ENCODE measurements at places on chromosomes 3 and 15.

- ATAC-seq: no peak
Measured at GRCh38 chr3:59850417-59850816, 800.6 kb upstream of the CFAP20DC start.

DNA sequence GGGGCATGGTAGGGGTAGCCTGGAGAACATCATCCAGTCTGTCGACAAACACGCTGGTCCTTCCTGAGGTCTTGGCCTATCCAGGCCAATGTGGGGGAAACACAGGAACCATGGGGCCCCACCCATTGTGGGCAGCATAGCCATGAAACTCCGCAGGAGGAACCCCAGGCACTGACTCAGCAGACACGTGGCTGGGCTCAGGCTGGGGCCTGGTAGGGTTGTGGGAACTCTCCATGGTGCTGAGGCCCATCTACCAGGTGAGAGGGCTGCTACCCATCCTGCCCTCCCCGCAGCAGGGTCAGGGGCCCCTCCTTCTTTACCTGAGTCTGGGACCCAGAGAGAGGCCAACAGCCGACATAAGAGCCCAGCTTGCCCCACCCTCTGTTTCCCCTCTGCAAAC, 22.6 kb upstream of the CACNA2D2 start:
- ATAC-seq: peak; percentile 90

- ATAC-seq: no peak
Measured at GRCh38 chr15:68584756-68585573, 6.2 kb downstream of the CORO2B start.

DNA sequence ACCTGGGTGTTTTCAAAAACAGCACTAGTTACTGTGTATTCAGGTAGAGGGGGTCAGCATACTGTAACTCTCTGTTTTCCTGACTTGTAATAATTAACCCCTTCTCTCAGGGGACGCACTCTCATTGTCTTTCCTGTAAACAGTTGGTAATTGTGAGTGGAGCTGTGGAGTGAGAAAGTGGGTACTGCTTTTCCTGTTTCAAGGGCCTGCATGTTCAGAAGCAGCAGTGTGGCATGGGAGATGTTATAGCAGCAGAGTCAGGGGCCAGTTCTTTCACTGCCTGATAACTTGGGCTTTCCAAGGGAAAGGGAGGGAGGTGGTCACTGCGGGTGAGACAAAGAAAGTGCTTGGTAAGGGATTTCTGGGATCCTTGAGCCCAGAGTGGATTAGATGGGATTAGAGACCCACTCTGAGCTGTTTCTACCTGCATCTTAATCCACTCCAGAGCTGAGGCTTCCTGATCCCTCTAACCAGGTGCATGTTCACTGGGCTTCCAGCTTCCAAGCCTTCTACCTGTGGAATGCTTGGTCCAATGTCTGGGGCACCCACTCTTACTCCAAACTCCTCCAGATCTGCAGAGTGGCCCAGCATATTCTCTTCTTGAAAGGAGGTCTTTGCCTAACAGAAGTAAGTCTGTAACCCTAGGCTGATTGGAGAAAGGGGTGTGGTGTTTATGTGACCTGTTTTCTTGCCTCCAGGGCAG, 105.2 kb downstream of the RPLP1 start:
- ATAC-seq: no peak

GRCh38 chr3:148863814-148864213, 1.3 kb upstream of the CPA3 start:
- ATAC-seq: no peak

DNA sequence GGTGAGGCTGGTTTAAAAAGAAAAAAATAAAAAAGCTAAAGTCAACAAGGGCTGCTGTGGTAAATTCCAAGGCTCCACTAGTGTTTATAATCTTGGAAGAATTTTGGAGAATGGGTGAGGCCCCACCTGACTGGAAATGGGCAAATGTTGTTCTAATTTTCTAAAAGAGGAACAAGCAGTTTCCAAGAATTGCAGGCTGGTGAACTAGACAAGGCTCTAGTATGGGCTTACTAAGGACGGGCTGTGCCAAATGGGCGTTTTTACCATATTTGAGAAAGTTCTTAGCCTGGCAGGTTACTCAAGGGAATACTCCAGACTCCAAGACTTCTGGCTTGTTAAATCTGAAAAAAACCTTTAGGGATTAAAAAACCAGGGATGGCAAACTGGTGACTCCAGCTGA, 67.0 kb upstream of the ABHD2 start:
- no peak for ATAC-seq

DNA sequence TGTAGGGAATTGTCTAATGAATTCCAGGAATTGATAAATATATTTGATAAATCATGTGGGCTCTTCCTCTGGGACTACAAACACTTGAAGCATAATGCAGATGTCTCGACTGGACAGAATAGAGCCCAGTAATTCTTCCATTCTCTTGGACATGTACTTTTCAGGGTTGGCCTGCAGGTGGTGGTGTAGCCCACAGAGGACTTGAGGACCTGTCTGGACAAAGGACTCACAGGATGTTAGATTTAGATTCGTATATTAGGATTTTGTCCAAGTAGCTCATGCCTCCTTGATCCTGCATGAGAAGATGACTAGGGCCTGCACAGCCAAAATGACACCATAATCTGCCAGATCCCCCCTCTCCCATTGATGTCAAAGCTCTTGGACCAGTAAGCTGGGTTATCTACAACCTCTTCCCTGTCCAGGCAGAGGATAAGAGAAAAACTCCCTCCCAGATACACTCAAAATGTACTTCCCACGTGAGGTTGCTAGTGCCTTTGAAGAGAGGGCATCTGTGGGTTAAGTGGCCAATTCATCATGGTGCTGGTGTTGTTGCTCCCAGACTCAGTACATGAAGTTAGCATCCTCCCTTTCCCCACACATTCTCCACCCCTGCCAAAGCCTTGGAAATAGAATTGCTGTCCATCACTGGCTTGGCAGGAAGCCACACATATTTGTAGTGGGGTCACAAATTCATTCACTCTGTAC, 88.6 kb upstream of the ZNF280D start:
- peak; percentile 56 for ATAC-seq

DNA sequence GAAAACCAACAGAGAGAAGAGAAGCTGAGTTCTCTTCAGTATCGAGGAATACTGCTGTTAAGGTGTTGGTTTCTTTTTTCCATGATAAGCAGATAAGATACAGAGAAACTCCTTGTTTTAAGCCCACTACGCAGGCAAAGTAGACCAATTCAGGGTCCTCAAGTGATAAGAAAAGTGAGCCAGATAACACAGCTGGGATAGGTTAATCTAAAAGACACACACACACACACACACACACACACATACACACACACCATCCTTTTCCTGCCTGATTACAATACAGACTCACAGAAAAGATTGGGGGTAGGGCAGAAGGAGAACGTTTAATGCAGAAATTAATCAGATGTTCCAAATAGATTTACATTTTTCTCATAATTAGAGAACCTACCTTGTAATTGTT, 6.5 kb upstream of the PHLDB2 start:
- ATAC-seq: no peak

DNA sequence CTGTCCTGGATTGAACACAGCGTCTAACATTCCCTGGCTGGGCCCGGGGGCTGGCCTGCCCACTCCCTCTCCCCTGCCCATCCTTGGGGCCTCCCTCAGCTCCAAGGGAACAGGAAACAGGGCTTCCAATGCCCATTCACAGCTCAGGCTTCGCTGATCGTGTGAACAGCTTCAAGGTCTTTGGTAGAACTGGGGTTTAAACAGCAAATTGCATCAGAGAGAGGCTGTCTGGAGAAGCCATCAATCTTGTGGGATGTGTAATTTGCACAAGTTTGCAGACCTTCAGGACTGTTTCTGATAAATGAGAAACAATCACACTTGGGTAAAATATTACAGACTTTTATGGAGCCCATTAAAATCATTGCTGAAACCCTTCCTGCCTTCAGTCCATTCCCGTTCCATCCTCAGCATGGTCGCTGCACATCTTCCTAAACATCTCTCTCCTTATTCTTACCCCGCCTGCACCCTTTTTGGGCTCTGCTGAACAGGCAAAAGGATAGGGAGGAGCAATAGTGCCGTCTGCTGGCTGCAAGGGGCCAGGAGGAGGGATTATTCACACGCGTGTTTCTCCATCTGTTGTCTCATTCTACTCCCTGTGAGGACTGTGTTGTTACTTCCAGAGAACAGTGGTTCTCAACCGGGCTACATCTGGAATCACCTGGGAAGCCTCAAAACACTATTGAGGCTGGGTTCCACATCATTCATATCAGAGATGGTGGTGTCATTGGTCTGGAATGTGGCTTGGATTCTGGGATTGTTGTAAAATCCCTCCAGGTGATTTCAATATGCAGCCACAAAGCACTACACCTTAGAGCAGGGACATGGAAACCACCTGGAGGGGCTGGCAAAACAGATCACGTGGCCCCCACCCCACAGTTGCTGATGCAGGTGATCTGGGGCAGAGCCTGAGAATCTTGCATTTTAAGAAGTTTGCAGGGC, 116.3 kb downstream of the CLSTN2 start:
- ATAC-seq: no peak

DNA sequence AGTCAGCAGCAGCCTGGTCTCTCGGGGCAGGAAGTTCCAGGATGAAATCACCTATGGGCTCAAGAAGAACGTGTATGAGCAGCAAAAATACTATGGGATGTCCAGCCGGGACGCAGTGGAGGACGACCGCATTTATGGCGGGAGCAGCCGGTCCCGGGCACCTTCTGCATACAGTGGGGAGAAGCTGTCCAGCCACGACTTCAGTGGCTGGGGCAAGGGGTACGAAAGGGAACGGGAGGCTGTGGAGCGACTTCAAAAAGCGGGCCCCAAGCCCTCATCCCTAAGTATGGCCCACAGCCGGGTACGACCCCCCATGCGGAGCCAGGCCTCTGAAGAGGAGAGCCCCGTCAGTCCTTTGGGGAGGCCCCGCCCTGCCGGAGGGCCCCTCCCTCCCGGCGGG, 12.1 kb upstream of the APEH start:
- ATAC-seq: no peak

- ATAC-seq: no peak
Measured at GRCh38 chr3:69539134-69539533, 153.2 kb upstream of the FRMD4B start.

GRCh38 chr15:42367041-42367440, 7.7 kb downstream of the CAPN3 start:
- ATAC-seq: no peak

GRCh38 chr3:129161860-129162271, 1.0 kb upstream of the ISY1 start:
- ATAC-seq: no peak

DNA sequence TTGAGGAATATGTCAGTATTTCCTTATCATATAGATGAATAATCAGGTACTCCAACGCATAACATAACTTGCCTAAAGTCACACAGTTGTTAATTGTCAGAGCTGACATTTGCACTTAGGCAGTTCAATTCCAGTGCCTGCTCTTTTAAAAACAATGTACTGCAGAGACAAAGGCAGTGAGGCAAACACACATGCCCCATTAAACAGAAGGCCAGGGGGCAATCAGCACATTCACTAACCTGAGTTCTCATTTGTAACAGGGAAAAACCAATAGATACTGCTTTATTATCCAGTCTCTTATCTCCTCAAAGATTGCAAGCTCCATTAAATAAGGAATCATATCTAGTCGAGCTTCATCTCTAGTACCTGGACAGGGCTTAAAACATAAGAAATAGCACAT, 1017.4 kb downstream of the SQOR start:
- ATAC-seq: no peak

DNA sequence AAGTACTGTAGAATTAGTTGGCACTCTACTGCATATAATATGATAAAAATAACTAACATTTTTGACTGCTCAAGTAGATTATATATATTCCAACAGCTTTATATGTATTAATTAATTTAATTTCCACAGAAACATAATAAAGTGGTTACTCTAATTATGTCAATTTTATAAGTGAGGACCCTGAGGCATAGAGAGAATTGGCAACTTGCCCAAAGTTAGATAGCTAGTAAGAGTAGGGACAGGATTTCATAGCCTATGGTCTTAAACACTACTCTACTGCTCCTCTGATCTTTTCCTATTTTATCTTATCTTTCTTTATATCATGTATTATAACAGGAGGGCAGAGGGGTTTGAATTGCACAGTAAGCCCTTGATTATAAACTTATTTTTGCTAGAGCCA, 418.7 kb upstream of the SGO1 start:
- ATAC-seq: no peak

DNA sequence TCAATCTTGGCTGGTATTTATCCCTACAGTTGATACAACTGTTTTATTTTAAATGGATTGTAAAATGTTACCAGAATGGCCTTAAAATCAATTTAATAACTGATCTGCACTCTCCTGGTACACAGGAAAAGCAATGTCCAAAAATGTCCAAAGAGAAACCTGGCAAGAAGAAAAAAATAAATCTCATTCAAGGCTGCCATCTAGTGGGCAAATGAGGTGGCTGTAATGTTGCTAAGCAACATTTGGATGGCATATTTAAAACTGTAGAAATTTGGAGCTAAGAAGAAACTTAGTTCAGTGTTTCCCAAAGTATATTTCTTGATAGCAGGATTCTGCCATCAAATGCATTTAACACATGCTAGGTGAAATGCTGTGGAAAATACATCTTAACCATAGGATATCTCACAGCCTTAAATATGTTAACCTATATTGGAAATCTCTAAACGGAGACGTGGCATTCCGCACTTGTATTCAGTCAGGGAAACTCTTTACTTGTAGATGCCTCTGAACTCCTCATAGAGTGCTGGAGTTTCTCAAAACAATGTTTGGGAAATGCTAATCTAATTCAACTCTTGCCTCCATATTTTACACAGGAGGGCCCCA, 216.8 kb downstream of the ERC2 start:
- no peak for ATAC-seq

DNA sequence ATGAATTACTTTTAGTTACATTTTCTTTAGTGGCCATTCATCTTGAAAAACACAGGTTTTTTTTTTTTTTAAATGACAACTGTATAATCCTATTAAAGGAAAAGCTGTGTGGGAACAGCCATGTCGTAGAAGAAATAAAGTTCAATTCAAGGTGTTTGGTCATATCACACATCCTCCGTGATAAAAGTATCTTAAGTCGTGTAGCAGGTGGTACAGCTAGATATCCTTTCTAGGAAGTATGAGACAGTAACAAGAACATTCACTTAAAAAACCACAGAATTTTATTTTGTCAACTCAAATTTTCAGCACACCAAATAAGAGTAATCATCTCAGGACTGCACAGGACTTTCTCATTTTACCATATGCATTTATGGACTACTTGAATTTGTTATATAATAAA, 16.1 kb downstream of the ZDHHC23 start:
- peak; percentile 43 for ATAC-seq

GRCh38 chr3:79268422-79268821, 499.4 kb downstream of the ROBO1 start:
- no peak for ATAC-seq

DNA sequence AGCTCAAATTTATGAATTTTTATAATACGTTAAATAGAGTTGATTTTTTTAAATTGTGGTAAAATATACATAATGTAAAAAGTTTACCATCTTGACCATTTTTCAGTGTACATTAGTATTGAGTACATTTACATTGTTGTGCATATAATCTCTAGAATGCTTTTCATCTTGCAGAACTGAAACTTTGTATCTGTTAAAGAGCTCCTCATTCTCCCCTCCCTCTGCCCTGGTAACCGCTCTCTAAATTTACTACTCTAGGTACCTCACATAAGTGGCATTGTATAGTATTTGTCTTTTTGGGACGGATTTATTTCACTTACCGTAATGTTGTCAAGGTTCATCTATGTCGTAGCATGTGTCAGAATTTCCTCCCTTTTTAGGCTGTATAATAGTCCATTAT, 13.6 kb downstream of the TBC1D23 start:
- no peak for ATAC-seq

GRCh38 chr15:85490856-85491255, 110.5 kb downstream of the AKAP13 start:
- ATAC-seq: no peak
